ENCODE measurements at places on chromosomes 11 and 22.

- DNase-seq = no peak
Measured at GRCh38 chr11:36757075-36757474, 159.0 kb upstream of the RAG2 start.

DNA sequence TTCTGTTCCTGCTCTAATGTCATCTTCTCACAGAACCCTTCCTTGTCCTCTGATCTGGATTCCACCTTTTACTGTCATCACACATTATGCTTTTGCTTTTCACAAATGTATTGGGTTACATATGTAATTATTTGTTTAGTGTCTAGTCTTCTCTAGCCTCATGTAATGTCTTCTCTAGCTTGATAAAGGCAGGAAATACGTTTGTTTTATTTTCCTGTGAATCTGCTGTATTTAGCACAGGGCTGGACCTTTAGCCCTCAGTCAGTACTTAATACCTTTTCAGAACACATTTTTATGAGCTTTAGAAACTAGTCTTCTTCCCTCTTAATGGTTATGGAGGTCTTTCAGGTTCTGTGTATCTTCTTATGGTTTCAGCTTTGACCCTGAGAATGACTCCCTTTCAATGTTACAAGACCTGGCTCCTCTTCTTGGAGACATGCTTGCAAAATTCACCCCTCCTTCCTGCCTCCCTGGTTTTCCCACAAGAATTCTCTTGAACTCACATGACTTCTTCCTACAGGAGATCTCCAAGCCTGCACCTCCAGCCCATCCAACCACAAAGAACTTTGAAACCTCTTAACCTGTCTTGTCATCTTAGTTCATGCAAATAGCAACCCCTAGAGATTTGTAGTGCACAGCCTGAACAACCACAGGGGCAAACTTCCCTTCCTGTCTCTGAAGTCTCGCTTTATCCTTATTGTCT, 132.7 kb upstream of the DDI1 start:
- DNase-seq = no peak

DNA sequence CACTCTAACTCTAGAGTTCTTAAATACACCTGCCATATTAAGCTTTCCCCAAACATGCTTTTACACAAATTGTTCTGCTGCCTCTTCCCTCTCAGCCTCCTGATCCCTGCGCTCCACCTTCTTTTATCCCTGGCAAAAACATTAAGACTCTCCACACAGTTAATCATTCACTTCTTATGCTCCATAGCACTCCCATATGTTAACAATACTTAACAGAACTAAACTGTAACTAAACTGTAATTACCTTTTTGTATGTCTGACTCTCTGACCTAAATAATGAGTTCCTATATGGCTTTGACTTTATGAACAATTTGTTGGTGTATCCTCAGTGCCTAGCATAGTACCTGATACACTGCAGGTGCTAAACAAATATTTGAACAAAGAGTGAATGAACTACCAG, 71.8 kb downstream of the BTBD10 start:
- no peak for DNase-seq

DNA sequence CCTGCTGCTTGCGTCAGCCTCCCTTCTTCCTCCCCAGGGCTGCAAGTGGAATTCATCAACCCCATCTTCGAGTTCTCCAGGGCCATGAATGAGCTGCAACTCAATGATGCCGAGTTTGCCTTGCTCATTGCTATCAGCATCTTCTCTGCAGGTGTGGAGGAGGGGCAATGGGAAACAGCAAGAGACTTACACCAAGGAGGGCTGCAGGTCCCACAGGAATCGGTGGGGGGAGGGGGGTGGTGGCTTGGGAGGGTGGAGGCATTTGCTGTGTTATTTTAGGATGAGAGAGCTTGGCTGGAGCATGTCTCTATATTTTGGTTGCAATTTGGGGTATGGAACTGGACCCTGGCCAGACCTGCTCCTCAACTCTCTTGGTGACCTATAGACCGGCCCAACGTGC, 2.1 kb upstream of the MADD start:
- no peak for DNase-seq

GRCh38 chr11:17812865-17813187, 78.2 kb downstream of the KCNC1 start:
- DNase-seq = no peak

DNA sequence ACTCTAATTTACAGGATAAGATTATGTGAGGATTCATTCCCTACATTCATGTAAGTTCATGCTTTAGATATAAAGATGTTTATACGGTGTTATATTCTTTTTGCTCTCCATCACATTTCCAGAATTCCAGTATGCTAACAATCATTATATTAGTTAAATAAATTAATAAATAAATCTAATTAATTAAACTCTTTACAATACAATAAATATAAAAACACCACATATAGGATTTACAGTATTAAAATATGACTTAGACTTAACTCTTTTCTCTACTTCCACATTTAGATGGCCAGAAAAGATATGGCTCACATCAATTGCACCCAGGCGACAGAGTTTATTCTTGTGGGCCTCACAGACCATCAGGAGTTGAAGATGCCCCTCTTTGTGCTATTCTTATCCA, at the start of gene OR8U1:
OR8U1 (plus strand) TSS at position 301 of the 400 bp plus-strand sequence; CDS start at position 301, 0 bp downstream.
- DNase-seq = no peak

DNA sequence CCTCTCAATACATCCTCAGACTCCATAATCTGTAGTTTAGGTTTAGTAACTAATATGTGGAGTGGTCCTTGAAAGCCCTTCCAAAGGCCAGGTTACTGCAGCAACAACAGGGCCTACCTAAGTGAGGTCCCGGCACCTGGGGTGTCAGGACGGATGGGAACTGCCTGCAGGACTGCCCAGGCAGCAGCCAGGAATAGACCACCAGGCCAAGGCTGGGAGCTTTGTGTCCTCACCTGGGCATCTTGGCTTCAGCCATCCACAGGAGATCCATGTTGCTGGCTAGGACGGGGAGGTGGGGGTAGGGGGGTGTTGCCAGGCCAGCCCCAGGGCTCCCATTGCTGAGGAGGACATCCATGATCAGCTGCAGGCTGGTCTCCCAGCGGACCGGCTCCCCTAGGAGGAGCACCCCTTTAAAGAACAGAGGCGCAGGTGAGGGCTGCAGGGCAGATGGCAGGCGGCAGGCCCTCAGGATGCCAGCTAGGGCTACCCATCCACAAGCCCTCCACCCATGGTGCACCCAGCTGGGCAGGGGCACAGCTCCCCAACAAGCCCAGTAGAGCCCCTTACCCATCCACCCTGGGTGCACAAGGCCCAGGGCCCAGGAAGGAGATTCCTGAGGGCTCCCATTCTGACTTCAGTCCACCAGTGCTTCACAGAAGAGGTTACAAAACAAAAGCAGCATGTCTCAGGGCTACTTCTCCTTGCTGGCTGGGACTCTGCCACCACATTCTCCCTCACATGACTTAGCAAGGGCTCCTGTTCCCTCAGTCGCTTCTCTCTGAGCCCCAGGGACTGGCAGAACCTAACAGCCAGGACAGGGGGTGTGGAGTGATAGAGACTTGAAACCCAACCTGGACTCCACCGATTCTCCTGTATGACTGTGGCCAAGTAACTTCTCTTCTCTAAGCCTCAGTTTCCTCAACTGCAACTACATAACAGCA, 18.0 kb downstream of the HDHD5 start:
- no peak for DNase-seq

- DNase-seq = no peak
Measured at GRCh38 chr11:118980191-118980881, 8.8 kb downstream of the FOXR1 start.

- DNase-seq = no peak
Measured at GRCh38 chr11:46106530-46107407, 14.5 kb downstream of the PHF21A start.

- DNase-seq = no peak
Measured at GRCh38 chr11:131504199-131504949, 134.0 kb downstream of the NTM start.

- no peak for DNase-seq
Measured at GRCh38 chr11:36713715-36714114, 115.7 kb upstream of the RAG2 start.

GRCh38 chr22:28773461-28773867, 969 bp downstream of the CCDC117 start:
- DNase-seq = no peak

- no peak for DNase-seq
Measured at GRCh38 chr11:17561526-17561925, 14.5 kb downstream of the OTOG start.

GRCh38 chr22:50548040-50548920, 2.6 kb downstream of the KLHDC7B start:
- no peak for DNase-seq

DNA sequence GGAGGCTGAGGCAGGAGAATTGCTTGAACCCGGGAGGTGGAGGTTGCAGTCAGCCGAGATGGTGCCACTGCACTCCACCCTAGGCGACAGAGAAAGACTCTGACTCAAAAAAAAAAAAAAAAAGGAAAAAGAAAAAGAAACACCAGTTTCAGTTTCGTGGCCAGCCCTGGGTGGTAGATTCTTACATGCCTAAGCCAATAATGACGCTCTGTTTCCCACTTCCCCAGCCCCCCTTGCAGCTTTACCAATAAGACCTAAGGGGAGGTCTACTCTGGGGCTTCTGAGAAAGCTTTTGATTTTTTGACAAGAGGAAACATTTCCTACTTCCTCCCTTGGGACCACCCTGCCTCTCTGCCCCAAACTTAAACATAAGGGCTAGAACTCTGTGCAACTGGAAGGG, 30.0 kb upstream of the PTPRJ start:
- DNase-seq = no peak

DNA sequence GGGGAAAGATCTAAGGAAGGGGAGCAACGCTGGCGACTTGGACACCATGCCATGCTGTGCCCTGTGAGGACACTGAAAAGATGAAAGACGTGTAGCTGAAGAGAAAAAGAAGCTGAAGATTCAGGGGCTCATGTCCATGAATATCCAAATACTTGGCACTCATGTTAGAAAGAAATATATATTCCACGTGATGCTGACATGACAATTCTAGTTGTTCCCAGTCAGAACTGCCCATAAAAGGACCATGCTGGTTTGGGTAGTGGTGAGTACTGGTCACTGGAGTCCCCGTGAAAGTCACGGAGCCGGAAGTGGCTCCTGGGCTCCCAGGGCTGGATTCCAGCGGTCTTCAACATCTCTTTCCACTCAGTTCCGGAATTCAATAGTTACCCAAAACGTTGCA, 9.9 kb downstream of the MS4A15 start:
- no peak for DNase-seq

- no peak for DNase-seq
Measured at GRCh38 chr11:73946798-73947458, 3.9 kb upstream of the DNAJB13 start.

GRCh38 chr11:7576726-7577290, 63.0 kb downstream of the PPFIBP2 start:
- DNase-seq = no peak

GRCh38 chr11:119167933-119168332, 592 bp upstream of the NLRX1 start:
- DNase-seq = no peak

- peak; percentile 88 for DNase-seq
Measured at GRCh38 chr11:65606876-65607613, 7.0 kb downstream of the MAP3K11 start.

GRCh38 chr11:9826390-9826789, 162.5 kb downstream of the SWAP70 start:
- no peak for DNase-seq

- DNase-seq = no peak
Measured at GRCh38 chr22:26573026-26573662, 16.8 kb downstream of the TPST2 start.

DNA sequence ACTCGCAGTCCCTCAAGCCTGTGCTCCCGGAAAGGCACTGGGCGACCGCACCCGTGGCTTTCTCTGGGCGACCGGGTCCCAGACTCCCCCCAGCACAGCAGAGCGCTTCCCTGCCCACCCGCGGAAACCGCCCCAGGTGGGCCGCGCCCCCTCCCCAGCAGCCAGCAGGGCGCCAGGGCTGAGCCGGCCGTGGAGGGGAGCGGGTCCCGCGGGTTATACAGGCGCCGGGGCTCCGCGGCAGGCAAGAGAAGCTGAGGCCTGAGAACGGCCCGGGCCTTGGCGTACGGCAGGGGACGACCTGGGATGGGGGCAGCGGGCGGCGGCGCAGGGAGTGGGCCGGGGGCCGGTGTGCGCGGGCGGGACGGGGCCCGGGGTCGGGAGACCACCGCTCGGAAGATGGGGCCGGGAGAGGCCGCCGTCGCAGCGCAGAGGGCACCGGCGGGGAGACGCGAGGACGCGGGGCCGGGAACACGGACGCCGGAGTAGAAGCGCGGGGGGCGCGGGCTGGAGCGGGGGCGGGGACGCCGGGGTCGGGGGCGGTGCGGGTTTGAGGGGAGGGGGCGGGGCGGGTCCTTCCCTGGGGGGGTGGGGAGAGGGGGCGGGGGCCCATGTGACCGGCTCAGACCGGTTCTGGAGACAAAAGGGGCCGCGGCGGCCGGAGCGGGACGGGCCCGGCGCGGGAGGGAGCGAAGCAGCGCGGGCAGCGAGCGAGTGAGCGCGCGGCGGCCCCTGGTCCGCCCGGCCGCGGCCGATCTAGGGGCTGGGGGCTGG, at the start of gene MDK:
MDK (plus strand) TSS at position 622 of the 771 bp plus-strand sequence. CDS start 389 bp downstream, outside the sequence.
- no peak for DNase-seq

DNA sequence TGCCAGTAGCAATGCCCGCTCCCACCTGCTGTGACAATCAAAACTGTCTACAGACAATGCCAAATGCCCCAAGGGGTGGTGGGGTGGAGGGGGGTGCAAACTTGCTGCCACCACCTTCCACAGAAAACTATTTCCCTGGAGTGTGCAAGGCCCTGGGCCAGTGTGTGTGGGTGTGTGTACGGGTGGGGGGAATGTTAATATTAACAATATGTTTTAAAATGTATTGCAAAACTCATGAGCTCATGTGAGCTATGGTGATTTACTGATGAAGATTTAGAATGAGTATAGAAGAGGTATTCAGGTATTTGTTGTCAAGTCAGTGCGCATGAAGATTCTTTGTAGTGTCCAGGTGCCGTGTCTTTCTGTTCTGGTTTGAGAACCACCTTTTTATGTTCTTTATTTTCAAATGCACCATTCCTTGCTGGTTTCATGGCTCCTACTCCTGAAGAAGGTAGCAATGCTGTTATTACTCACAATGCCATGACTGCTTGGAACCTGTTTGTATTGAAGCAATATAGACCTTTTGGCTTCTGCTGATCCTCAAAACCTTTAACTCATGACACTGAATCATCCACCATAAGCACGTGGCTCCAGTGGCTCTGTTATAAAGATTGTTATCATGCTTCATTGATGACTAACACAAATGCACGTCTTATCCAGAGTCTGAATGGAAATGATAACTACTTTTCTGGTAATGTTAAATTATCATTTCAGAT, 29.9 kb upstream of the AQP11 start:
- DNase-seq = peak; percentile 81

- DNase-seq = no peak
Measured at GRCh38 chr22:30889996-30890480, 78.5 kb downstream of the MORC2 start.

GRCh38 chr11:2994336-2994730, 2.2 kb upstream of the NAP1L4 start:
- DNase-seq = no peak

Data from non-pigmented ciliary epithelial cell (primary cell).